ENCODE measurements at places on chromosomes 5 and 9.
A peak's percentile ranks its signal among the peaks of the same experiment; 100 is the strongest.

GRCh38 chr5:111869681-111870080 lies 112.7 kb upstream of the NREP start:
- DNase-seq: no peak

DNA sequence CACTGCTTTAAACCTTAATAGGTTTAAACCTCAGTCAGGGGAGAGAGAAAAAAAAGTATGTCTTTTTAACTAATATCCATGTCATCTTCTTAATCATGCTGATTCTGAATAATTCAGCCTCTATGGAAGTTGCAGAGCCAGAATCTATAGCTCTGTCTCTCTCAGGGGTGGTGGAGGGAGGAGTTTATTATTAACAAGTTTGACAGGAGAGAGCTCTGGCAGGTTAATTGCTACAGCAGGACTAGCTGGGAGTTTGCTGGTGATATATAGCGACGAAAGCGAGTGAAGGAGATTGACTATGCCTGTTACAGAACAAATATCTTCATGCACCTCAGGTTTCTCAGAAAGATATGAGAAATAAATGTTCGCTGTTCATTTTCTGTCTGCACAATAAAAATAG lies 586.4 kb downstream of the TLE4 start:
- DNase-seq: no peak

- DNase-seq: no peak
Observed at GRCh38 chr5:37272511-37272910, 23.3 kb upstream of the CPLANE1 start.

- DNase-seq: no peak
Observed at GRCh38 chr9:108156270-108156998, 666.9 kb upstream of the KLF4 start.

DNA sequence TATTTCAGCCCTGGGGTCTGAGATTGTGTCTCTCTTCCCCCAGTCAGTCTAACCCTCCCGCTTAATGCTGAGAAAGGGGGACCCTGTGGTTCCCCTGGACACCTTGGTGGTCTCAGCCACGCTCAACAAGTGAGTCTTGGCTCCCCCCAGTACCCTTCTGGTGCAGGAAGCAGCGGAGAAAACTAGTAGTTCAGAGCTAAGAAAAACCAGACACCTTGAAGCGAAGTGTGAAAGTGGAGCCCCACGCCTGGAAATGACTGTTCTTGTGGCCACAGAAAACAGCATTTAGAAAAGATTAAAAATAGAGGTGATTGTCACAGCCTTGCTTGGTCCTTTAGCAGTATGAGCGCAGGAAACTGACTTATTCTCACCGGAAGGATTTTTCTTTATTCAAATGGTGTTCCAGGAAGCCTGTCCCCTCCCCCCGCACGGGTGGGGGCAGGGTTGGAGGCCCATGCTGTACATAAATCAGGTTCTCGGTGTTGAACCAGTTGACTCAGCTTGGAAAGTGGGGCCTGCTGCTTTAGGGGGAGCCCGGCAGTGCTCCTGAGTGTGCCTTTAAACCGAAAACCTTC lies 8.1 kb downstream of the ARPC5L start:
- peak; percentile 77 for DNase-seq

GRCh38 chr5:130642461-130642860 lies 522.6 kb downstream of the HINT1 start:
- no peak for DNase-seq
